Activated CD4-positive, alpha-beta T cell treated with anti-CD3 and anti-CD28 coated beads, Interleukin-2, amount 10 ng/mL, durations not matched to agents 24 days and 14 days (primary cell): ENCODE measurements at places on chromosomes 6 and 20. TPM values are rescaled to one million over a fixed set of nuclear protein-coding genes. Genes with fewer than 3 reads are reported as not detected.

GRCh38 chr6:110201151-110201884 lies 21.1 kb downstream of the CDC40 start:
- no peak for DNase-seq

DNA sequence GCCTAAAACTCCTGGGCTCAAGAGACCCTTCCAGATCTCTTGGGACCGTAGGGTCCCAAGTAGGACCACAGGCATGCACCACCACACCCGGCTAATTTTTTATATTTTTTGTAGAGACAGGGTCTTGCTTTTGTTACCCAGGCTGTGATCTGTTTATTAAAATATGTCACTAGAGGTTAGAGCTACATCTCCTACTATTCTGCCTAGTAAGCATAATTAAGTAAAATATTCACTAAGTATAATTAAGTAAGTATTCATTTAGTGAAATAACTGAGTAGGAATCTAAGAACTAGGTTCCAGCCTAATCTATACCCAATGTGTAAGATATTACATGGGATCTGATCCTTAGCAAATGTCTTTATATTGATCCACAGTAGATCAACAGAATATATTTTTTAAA lies 40.2 kb upstream of the GCM1 start:
- DNase-seq = no peak

- DNase-seq = no peak
Observed at GRCh38 chr20:57543754-57544153, 17.2 kb upstream of the PCK1 start.

DNA sequence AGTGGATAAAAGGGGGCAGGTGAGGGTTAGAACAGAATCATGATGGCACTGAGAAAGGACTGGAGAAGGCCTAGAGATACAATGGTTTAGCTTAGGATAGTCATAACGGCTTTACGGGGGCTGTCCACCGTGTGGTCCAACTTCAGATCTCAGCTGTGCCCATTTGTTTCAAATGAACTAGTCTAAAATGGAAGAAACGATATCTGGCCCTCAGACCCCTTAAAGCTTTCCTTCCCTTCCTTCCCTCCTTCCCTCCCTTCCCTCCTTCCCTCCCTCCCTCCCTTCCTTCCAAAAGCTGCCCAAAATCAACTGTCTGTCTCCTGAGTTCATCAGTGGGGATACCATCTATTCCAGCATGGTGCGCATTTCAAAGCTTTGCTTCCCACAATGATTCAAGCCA lies 27.9 kb downstream of the TRAM2 start:
- DNase-seq = no peak

GRCh38 chr6:87918461-87918941 lies 129.1 kb upstream of the SPACA1 start:
- DNase-seq = no peak

GRCh38 chr6:138498629-138499302 lies 528 bp downstream of the NHSL1 start:
- DNase-seq = no peak

- no peak for DNase-seq
Observed at GRCh38 chr20:12610871-12611270, 397.9 kb upstream of the SPTLC3 start.

GRCh38 chr20:21521596-21522480 lies 8.0 kb upstream of the NKX2-2 start:
- no peak for DNase-seq

DNA sequence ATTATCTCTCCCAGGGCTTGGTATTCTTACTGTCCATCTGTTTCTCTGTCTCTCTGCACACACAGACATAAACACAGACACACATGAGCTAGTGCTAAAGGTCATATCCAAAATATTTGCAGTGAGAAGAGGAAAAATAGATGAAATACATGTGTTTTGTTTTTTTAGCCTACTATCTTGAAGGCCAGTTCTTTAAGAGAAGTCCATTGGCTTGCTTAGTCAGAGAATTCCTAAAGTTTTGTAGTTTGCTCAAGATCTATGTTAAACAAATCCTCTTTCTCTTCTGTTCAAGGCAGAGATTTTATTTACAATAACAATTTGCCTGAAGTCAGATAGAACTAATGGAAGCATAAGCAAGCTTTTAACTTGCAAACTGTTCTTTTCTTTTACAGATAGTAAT lies 120.0 kb upstream of the AKIRIN2 start:
- no peak for DNase-seq

- DNase-seq = no peak
Observed at GRCh38 chr6:134464690-134465411, 146.9 kb upstream of the SGK1 start.

- no peak for DNase-seq
Observed at GRCh38 chr20:35632539-35633115, 17.0 kb downstream of the SPAG4 start.

DNA sequence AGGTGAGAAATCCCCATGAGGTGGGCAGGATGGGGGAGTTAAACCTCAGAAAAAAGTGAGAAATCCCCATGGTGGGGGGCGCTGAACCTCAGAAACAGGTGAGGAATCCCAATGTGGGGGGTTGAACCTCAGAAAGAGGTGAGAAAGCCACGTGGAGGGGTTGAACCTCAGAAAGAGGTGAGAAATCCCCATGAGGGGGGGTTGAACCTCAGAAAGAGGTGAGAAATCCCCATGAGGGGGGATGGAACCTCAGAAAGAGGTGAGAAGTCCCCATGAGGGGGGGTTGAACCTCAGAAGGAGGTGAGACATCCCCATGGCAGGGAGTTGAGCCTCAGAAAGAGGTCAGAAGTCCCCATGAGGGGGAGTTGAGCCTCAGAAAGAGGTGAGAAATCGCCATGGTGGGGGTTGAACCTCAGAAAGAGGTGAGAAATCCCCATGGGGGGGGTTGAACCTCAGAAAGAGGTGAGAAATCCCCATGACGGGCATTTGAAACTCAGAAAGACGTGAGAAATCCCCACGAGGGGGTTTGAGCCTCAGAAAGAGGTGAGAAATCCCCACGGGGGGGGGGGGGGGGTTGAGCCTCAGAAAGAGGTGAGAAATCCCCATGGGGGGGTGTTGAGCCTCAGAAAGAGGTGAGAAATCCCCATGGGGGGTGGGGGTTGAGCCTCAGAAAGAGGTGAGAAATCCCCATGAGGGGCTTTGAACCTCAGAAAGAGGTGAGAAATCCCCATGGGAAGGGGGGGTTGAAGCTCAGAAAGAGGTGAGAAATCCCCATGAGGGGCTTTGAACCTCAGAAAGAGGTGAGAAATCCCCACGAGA lies 14.3 kb upstream of the GOPC start:
- DNase-seq = no peak

MLN gene
- not detected in 2 replicates for total RNA-seq

PBOV1 gene
- not detected in 2 replicates for total RNA-seq

ARFGEF3 gene
- 0.47 TPM in 2 replicates for total RNA-seq
